ENCODE measurements at places on chromosomes 11 and 22. TPM values are rescaled to one million over a fixed set of nuclear protein-coding genes. Genes with fewer than 3 reads are reported as not detected.
A peak's percentile ranks its signal among the peaks of the same experiment; 100 is the strongest.

GRCh38 chr11:76604081-76604625 is 66.4 kb downstream of the LRRC32 start:
- DNase-seq = peak; percentile 16

DNA sequence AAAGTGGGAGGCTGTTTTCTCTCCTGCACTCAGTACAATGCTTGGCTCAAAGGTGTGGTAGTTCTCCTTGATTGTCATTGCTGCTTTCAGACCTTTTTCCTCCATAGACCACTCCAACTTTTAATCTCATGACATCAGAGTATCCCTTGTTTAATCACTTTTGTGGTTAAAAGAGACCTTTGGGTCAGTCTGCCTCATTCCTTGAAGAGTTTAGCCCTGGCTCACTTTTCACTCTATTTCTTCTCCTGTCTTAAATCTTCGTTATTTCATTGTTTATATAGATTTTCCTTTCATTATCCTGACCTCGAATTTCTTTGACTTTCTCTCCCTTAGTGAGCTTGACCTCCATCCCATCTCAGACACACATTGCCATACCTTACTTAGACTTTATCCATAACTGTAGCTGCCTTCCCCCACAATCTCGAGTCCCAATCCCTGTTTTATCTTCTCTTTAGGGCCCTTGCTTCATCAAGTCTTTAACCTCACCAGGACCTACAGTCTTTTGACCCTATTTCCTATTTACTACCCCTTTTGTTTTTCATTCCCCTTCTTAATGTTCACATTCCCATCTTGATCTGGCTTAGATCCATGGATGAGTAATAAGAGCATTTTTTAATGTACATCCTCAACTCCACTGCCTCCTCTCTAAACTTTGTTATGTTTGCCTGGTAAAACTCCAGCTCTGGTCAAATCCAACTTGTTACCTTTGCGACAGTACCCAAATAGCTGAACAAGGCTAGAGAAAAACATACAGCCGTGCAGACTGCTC is 9.5 kb downstream of the ATXN10 start:
- DNase-seq = no peak

- peak; percentile 22 for DNase-seq
Measured at GRCh38 chr11:133052537-133052936, 479.8 kb downstream of the OPCML start.

DNA sequence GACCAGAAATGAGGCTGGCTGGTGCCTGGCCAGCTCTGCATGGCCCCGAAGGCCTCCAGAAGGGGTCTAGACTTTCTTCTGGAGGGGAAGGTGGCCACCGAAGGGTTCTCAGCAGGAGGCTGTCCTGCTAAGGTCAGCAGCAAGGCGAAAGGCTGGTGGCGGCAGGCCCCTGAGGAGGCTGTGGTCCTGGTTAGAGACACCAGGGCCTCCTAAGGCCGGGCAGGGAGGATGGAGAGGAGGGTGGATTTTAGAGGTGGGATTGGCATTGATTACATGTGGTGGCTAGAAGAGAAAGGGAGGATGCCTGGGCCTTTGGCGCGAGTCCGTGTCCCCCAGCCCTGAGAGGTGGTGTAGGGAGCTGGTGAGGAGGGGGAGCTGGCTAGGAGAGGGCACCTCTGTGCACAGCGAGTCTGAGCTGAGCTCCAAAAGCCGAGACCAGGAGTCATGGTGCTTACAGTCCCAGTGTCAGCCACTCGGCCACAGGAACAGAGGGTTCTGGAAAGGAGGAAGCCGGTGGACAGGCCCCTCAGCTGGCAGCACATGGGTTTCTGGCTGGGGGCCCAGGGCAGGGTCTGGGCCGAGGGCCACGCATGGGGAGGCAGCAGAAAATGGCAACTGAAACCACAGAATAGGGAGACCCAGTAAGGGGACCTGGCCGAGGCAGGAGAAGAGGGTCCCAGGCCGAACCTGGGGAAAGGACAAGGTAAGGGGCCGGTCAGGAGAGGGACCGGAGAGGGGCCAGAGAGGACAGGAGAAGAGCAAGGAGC is 2.5 kb downstream of the FERMT3 start:
- no peak for DNase-seq

GRCh38 chr11:74641905-74642304 is 49.5 kb downstream of the POLD3 start:
- DNase-seq = no peak

GRCh38 chr11:1371836-1372465 is 17.8 kb upstream of the BRSK2 start:
- DNase-seq = no peak

DNA sequence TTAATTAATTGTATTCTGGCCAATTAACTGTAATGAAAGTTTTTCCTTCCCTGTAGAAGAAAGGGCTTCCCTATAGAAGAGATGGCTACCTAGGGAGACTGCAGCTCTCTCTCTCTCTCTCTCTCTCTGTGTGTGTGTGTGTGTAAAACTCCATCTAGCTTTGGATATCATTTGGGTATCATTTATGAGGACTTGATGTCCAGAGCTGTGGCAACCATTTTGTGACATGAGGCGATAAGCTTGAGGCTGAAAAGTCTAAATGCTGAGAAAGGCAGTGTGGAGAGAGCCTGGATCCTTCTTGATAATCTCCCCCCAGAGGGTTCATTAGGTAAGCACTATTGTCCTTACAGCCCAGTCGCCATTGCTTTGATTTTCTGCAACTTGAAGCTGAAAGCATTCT is 30.7 kb upstream of the RASD2 start:
- DNase-seq = no peak

DNA sequence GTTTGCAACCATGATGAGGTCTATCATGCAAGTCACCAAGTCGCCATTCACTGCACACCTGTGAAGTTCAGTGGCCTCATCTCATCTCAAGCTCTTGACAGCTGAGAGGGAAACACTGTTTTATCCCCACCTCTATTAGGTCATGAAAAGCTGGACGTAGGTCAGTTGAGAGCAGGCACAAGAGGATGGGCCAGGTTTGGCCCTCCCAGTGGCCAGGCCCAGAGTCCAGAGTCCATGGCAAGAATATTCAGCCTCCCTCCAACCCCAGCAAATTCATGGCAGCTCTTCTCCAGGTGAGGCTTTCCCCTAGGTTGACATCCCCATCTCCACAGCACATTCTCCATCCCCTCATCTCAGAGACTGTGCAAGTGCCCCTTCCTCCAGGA is 22.0 kb upstream of the ISX start:
- no peak for DNase-seq

GRCh38 chr11:121431820-121432526 is 20.1 kb upstream of the SORL1 start:
- DNase-seq = no peak

GRCh38 chr22:26709617-26710390 is 52.4 kb downstream of the MIAT start:
- no peak for DNase-seq

DNA sequence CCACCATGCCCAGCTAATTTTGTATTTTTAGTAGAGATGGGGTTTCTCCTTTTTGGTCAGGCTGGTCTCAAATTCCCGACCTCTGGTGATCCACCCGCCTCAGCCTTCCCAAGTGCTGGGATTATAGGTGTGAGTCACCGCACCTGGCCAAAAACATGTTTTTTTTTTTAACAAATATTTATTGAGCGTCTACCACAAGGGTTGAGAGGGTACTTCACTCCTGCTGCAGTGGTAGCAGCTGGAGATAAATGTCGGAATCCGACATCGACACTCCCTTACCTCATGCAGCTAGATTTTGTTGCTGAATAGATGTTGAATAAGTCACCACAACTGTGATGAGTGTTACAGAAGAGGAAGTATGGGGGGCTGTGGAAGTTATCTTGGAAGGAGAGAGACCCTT is 971 bp downstream of the DNAJB13 start:
- DNase-seq = no peak

- DNase-seq = no peak
Measured at GRCh38 chr11:486189-486588, 20.9 kb downstream of the RNH1 start.

OPCML gene
- polyA plus RNA-seq = under 0.01 TPM

Measured in heart right ventricle (tissue), 16 donors.